ENCODE measurements at places on chromosomes 4 and X. TPM values are rescaled to one million over a fixed set of nuclear protein-coding genes. Genes with fewer than 3 reads are reported as not detected.
A peak's percentile ranks its signal among the peaks of the same experiment; 100 is the strongest.

GRCh38 chr4:110503270-110504083 lies 27.5 kb downstream of the ENPEP start:
- DNase-seq: no peak

GRCh38 chr4:86921608-86922252 lies 13.1 kb upstream of the AFF1 start:
- DNase-seq: no peak

GRCh38 chr4:142248946-142249345 lies 597.2 kb downstream of the INPP4B start:
- DNase-seq: no peak

DNA sequence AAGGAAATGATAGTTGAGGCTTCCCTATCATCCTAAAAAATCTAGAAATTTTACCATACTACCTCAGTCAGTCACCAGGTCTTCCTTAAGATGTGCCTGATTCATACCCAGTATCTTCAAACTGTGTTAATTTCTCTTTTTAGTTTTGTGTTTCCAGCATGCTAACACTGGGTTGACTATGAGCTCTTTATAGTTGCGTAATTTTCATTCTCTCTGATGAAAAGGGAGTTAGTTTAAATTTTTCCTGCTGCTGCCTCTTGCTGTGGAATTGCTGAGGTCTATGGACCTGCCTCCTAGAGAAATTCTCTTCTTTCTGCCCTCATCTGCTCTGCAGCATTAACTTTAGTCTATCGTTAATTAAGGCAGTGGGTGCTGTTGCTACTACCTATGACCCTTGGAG lies 66.6 kb downstream of the BANK1 start:
- DNase-seq: no peak

DNA sequence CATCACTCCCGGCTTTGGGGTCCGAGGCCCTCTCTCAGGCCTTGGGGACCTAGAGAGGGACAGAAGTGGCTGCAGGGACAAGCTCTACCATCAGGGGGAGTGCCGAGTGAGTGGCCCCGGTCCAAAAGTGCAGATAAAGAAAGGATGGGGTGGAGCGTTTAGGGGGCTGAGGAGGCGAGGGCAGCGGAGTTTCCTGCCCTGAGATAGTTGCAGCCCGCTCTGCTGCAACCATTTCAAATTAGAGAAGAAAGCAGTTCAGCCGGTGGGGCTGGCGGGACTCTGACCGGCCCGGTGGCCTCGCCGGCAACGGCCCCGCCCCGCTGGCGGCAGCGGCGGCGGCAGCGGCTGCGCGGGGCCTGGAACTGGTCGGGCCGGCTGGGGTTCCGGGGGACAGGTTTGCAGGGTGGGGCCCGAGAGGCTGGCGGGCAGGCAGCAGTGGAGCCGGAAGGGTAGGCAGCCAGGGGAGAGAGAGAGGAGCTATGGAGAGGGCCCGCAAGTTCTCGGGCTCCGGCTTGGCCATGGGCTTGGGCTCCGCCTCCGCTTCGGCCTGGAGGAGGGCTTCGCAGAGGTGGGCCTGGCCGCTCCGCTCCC lies 7.6 kb downstream of the DLG3 start:
- DNase-seq: peak; percentile 43

- DNase-seq: peak; percentile 22
These were observed 12.1 kb upstream of the PLAC1 start for GRCh38 chrX:134670134-134670924.

- DNase-seq: no peak
These were observed 17.3 kb upstream of the RBM41 start for GRCh38 chrX:107135965-107136307.

DNA sequence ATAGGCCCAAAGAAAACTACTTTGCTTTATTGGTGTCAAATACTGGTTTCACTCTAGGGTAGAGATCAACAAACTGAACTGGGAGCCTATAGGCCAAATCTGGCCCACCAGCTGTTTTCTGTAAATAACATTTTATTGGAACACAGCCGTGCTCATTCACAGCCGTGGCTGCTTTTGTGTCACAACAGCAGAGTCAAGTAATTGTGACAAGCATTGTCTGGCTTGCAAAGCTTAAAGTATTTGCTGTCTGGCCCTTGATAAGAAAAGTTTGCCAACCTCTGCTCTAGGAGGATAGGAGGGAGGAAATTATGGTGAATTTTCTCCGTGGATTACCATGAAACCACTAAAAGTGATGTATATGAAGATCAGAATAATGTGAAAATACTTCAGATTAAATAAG lies 53.4 kb downstream of the GPAT3 start:
- no peak for DNase-seq

DNA sequence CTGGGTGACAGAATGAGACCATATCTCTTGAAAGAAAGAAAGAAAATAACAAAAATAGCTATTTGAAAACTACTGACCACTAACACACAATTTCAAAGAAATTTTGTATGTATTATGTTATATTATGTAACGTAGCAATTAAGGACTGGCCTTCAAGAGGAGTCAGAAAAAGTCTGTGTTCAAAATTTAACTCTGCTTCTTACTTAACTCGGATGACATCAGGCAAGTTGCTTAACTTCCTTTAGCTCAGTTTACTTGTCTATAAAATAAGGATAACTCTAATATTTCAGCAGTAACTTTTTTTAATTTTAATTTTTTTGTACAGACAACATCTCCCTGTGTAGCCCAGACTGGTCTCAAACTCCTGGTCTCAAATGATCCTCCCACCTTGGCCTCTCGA lies 14.6 kb upstream of the PRSS12 start:
- DNase-seq: no peak

DNA sequence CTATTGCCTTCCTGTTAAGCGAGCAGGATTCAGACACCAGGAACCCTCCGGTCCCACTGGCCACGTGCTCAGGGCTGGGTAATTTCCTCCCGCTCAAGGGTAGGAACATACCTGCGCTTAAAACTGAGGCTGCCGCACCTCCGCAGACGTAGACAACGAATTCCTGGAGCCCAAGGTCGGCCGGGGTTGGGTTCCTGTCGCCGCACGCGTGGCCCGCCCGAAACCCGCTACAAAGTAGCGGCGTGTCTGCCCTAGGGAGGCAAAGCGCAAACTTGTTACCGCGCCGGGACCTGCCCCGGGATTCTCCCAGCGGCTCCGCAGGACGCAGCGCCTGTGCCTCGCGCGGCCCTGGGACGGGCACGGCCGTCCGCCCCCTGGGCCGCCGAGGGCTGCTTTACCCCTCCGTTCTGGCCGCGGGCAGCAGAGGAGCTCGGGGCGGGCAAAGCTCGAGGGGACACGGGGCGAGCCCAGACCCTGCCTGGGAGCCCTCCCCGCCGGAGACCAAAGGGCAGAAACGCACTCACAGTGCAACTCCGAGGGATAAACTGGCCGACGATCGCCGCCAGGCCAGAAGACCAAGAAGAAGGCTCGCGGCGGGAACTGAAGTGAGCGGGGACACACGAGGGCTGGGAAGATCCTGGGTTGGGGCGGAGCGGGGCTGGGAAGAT lies at the start of gene ERVMER34-1:
ERVMER34-1 (minus strand) TSS at position 607 of the 668 bp plus-strand sequence. CDS start 5,905 bp downstream, outside the sequence.
- peak; percentile 17 for DNase-seq

DNA sequence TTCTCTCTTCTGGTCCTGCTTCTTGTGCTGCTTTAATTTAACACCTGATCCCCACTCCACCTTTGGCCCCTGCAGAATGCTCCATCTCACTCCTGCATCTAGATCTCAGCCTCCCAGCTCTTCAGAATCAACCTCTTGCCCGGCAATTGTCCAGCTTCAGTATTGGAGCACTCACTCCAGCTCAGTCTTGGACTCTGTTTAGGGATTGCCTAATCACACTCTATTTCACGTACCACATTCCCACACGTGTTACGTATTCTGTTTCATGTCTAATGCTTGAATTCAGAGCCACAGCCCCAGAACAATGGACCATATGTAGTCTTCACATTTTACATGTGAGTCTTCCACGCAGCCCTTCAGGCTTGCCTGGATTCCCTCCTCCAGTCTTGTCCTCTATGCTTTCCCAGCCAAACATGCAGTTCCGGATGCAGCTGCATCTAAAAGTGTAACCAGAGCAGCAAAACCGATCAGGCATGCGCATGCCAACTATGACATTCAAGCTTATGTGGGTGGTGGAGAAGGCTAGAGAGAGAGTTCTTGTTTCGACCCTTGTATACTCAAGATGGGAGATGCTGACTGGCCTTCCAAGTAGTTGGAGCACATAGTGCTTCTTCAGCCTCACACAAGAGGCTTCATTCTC lies 105.2 kb upstream of the FAM9A start:
- no peak for DNase-seq

GRCh38 chr4:1895971-1896657 lies 24.9 kb downstream of the NSD2 start:
- no peak for DNase-seq

- no peak for DNase-seq
These were observed 18.6 kb downstream of the MEPE start for GRCh38 chr4:87851332-87851731.

DNA sequence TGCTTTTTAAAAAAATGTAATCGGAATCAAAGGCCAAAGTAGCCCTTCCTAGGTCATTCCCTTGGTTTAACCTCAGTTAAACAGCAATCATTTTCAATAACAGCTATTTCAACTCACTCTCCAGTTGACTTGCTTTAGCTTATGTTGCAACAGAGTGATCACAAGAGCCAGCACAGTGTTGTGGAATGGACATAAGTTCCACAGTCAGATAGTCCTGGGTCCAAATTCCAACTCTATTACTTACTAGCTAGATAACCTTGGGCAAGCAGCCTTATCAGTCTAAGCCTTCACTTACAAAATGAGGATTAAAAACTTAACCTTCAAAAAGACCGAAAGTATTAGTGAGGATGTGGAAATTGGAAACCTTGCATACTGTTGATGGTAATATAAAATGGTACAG lies 9.2 kb upstream of the GPC3 start:
- no peak for DNase-seq

The FSTL5 gene
- total RNA-seq: 10.6 TPM

The RNF150 gene
- 23.1 TPM for total RNA-seq

The CDKL5 gene
- total RNA-seq: 21.9 TPM

The UGT2A1 gene
- total RNA-seq: not detected

The FABP2 gene
- not detected for total RNA-seq

The MXRA5 gene
- total RNA-seq: 2.0 TPM

The TMPRSS11F gene
- total RNA-seq: not detected

The SULT1B1 gene
- 0.46 TPM for total RNA-seq

The NDUFB11 gene
- total RNA-seq: 94.1 TPM

The GYG2 gene
- 107 TPM for total RNA-seq

The PLS3 gene
- total RNA-seq: 98.7 TPM

The KLHL4 gene
- total RNA-seq: 0.74 TPM

The FOXP3 gene
- total RNA-seq: 0.33 TPM

The BRS3 gene
- 0.10 TPM for total RNA-seq

All from progenitor cell of endocrine pancreas (in vitro differentiated cells).